ENCODE measurements at places on chromosomes 4 and X.

DNA sequence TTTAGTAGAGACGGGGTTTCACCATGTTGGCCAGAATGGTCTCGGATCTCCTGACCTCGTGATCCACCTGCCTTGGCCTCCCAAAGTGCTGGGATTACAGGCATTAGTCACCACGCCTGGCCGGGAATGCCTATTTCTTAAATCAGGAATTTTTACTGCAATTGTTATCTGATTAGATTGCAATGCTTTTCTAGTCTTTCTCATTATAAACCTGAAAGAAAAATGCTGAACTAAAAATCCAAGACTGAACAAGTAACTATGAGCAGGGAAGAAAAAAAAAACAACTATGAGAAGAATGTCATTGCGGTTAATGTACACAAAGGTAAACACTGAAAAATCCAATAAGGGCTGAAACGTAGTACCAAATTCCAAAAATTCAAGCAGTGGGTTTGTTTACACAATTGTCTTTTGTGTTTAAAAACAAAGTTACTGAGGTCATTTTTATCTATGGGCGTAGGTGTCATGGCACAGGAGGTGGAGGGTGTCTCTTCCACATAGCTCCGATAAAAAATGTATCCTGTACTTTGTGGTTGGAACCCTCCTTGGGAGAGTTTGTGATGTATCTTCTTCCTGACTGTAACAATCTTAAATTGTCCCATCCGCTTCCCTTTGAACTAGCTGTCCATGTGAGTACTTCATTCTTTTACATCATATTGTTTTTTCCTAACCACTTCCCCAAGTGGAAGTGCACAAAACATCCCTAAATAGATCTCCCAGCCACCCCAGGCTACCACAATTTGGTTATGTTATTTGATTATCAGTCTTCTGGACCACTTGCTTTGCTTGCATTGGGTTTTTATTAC lies 11.1 kb upstream of the TMEM156 start:
- DNase-seq, result no peak

GRCh38 chr4:142728233-142728632 lies 117.9 kb downstream of the INPP4B start:
- DNase-seq, result no peak

DNA sequence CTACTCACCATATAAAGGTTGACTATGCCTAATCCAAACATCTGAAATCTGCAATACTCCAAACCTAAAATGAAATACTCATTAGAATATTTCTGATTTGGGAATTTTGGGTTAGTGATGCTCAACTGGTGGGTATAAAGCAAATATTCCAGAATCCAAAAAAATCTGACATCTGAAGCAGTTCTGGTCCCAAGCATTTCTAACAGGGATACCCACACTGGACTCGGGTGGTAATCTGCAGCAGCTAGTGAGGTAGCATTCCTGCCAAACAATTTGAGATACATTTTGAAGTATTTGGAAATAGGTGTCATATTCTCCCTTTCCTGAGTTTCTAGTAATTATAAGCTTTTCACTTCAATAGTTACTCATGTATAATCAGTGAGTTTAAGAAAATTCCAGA lies 49.6 kb upstream of the RPA4 start:
- DNase-seq, result no peak

GRCh38 chr4:3862640-3863420 lies 96.6 kb downstream of the ADRA2C start:
- no peak for DNase-seq

DNA sequence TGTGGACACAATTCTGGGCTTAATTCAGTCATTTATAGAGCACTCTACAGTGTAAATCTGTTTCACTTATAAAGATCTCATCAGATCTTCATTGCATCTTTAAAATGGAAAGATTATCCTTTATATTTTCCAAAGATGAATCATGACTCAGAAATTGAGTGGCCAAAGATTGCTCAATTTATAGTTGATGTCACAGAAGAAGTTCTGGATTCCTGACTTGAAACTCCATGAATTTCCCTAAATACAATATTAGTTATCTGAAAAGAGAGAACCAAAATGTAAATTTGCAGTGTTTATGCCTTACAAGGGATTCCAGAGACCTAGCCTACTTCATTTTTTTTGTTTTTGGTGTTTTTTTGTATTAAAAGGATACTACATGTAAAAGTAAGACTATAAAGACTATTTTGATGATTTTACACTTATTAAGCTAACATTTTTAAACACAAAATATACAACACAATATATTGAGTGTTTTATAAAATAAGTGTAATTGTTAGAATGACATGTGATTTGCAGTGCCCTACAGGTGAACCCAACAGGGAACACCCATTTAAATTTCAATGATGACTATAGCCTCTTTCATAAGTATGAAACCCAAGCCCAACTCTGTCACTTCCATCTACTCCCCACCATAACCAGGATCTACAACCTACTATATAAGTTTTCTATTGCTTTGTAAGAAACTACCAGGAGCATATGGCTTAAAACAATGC lies 183.5 kb downstream of the PCDH7 start:
- no peak for DNase-seq

GRCh38 chr4:69576251-69576877 lies 63.1 kb downstream of the UGT2A2 start:
- DNase-seq, result no peak

DNA sequence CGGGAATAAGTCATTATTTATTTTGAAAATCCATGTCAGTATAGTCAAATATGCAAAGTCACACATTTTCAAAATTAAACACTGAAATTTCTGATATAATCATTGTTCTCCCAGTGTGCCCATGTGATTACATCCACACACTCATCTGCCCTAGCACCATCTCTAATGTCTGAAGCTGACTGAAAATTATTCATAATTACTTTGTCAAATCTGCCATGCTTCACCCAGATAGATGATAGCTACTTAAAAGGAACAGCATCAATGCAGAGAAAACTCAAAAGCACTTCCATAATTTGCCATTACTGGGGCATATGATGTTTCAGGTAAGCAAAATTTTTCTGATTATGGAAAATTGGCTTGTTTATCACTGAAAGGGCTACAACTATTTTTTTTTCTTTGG lies 1433.3 kb upstream of the IGFBP7 start:
- DNase-seq, result no peak

DNA sequence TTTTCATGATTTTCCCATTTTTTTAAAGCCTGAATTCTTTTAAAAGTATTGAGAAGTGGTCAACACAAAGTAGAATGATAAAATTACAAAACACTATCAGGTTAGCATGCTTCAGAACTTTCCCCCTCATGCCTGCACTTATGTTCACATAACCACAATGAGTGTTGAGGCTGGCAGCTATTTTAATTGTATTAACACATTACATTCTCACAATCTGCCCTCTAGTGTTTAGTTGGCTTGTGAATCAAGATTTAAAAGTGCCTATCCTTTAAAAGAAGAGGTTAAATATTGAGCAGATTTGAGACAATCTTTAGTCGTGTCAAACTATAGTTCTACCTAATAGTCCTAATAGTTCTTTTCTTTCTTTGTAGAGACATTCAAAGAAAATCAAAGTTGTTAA lies 93.6 kb upstream of the NAP1L5 start:
- peak; percentile 43 for DNase-seq

DNA sequence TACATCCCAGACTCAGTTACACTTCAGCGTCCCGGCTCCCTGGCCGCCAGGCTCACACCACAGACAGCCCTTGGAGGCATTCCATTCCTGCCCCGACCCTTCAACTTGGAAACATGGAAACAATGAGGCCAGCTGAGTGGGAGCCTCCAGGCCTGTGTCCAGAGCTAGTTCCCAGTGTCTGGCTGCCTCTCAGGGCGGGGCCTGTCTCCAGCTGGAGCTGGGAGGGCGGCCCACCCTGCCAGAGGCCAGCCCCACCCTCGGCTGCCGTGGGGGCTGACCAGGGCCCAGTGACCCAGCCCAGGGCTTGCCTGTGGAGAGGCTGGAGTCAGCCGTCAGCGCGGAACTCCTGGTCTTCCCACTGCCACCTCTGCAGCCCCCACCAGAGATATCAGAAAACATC lies 37.4 kb upstream of the SPON2 start:
- no peak for DNase-seq

- DNase-seq, result peak; percentile 37
Observed at GRCh38 chr4:156294577-156294976, 340.9 kb upstream of the CTSO start.

DNA sequence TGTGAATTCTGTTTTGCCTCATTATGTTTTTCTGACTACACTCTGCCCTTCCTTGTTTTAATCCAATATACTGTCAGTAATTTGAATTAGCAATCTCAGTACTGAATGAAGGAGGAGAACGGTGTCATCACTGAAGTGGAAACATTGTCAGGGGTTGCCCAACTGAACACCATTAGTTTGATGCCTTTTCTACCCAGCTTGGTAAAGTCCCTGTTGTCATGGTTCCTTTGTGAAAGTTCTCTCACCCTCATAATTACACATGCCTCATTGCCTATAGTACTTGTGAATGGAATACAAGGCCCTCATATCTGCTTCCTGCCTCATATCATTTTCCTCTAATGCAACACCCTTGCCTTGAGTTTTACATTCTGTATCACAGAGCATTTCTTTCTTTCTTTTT lies 76.9 kb downstream of the RRAGB start:
- DNase-seq, result no peak

GRCh38 chrX:130120321-130120731 lies 10.0 kb upstream of the ELF4 start:
- DNase-seq, result peak; percentile 55

DNA sequence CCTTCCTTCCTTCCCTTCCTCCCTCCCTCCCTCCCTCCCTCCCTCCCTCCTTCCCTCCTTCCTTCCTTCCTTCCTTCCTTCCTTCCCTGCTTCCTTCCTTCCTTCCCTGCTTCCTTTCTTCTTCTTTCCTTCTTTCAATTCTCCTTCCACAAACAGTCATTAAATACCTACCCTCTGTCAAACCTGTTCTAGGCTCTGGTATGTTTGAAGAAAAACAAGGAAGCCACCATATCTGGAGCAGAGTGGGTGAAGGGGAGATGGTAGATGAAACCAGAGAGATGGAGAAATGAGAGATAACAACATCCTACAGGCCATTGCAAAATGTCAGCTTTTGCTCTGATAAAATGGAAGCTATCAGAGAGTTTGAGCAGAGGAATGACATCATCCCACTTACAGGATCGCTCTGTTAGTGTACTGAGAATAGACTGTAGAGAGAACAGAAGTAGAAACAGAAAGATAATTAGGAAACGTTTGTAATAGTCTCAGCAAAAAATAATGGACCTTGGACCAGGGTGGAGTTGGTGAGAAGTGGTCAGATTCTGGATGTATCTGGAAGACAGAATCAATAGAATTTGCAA lies 334.0 kb downstream of the STIM2 start:
- DNase-seq, result no peak

- DNase-seq, result no peak
Observed at GRCh38 chrX:11704725-11705495, 39.2 kb upstream of the ARHGAP6 start.

DNA sequence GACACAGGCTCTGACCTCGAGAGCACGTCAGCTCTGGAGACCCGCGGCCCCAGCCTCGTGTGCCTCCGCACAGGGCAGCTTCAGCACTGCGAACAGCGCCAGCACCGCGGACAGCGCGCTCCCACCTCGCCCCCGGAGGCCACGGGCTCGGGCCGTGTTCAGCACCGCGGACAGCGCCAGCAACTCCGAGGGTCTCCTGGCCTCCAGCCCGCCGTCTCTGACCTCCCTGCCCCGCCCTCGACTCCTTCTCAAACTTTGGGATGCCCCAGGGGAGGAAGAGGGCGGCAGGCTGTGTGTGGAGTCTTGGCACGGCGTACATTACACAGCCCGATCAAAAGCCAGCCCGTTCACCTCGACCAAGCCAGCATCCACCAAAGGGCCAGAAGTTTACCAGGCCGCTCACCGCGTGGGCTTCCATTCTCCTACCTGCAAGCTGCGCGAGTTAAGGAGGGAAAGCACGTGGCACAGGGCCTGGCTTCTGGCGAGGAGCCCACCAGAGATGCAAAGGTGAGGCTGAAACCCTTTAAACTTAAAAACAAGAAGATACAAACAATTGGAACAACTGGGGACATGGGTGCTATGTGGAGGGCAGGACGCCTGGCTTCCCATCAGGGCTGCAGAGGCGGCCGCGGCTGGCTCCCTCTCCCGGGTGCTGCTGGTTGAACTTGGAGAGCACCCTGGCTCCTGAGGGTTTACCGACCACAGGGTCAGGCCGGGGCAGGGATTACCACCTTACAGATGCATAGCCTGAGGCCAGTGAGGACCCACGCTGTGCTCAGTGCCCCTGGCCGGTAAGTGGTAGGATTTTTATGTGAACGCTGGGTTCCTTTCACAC lies 4.5 kb upstream of the NKX1-1 start:
- DNase-seq, result peak; percentile 83

- DNase-seq, result no peak
Observed at GRCh38 chrX:49310371-49310770, 6.9 kb downstream of the GAGE10 start.

GRCh38 chr4:33924811-33925210 lies 2319.5 kb downstream of the ARAP2 start:
- no peak for DNase-seq

DNA sequence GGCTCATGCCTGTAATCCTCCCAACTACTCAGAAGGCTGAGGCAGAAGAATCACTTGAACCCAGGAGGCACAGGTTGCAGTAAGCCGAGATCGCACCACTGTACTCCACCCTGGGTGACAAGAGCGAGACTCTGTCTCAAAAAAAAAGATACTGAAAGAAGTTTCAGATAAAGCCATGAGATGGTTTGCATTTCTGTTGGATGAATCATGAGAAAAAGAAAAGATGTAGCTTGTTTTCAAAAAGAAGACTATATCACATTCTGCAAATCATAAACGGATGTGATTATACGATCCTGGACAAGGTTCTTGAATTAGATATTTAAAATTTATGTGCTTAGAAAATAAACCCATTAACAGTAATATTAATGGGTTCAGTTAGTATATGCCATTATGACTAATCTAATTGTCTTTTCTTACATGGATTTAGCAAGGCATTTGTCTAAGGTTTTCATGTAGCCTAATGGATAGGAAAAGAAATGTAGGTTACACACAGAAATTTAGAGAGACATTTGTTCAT lies 345.9 kb downstream of the SLC7A11 start:
- DNase-seq, result no peak

- no peak for DNase-seq
Observed at GRCh38 chrX:39576041-39576872, 521.5 kb downstream of the BCOR start.

DNA sequence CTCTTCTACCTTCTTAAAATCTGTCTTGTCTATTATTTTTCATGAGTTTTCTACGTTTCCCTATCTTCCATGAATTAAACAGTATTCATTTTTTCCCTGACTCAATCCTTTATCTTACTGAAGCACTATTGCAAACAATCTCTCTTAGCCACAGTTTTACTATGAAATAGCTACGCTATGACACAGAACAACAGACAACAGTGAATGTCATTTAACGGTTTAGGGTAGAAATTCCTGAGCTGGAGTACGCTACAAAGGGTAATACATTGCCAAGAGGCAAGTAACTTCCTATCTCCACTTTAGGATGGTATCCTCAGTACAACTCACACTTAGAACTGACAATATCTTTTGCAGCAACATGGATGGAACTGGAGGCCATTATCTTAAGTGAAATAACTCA lies 552.6 kb downstream of the INPP4B start:
- no peak for DNase-seq

- DNase-seq, result no peak
Observed at GRCh38 chrX:10986616-10987015, 124.5 kb upstream of the HCCS start.

GRCh38 chrX:24253469-24253868 lies 60.4 kb downstream of the SUPT20HL2 start:
- no peak for DNase-seq
